Stimulated activated CD8-positive, alpha-beta memory T cell treated with anti-CD3 and anti-CD28 coated beads, Interleukin-4, amount 100 ng/mL, for 48 hours (primary cell): ENCODE measurements at places on chromosomes 5 and 9.

GRCh38 chr5:179134511-179134910 lies 74.3 kb downstream of the ZNF354C start:
- DNase-seq = no peak

DNA sequence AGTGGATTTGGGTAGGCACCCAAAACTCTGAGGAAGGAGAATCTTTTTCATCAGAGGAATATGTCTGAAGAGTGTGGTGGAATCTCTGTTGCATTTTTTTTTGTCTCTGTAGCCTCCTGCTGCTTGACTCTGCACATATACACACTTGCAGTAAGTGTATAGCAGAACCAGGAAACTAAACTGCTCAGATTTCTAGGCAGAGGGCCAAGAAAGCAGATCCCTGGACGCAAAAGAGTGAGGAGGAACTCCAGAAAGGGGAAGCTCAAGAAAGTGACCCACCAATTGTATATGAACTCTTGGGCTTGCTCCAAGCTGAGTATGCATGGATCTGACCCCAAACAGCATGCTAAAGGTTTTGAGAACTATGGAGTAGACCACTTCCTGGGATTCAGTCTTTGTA lies 181.8 kb downstream of the GADD45G start:
- no peak for DNase-seq

GRCh38 chr5:45089870-45090269 lies 281.1 kb downstream of the MRPS30 start:
- no peak for DNase-seq

GRCh38 chr9:78577156-78577906 lies 280.4 kb downstream of the PSAT1 start:
- no peak for DNase-seq

- DNase-seq = no peak
Observed at GRCh38 chr9:35766997-35767396, 12.9 kb upstream of the MSMP start.

DNA sequence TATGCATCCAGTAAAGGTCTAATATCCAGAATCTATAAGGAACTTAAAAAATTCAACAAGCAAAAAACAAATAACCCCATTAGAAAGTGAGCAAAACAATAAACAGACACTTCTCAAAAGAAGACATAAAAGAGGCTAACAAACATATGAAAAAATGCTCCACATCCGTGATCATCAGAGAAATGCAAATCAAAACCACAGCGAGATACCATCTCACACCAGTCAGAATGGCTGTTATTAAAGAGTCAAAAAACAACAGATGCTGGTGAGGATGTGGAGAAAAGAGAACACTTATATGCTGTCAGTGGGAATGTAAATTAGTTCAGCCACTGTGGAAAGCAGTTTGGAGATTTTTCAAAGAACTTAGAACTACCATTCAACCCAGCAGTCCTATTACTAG lies 86.1 kb downstream of the WWC1 start:
- no peak for DNase-seq

DNA sequence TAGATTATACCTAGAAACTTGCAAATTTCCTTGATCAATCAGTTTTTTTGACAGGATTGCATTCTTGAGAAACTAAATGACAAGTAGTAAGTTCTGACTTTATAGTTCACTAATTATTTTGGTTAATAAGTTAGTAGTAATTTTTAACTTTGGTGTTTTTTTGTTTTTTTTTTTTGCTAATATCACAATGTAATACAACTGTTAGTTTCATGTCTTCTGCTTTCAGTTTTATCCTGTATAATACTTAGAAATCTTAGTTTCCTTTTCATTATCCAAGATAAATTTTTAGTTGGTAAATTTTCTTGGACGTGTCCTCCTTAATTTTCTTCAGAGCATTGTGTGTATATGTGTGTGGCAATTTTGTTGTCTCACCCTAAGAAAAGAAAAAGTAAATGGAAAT lies 57.8 kb downstream of the CWC27 start:
- DNase-seq = no peak
